Vagina (tissue), 2 donors: ENCODE measurements at places on chromosomes 11 and 22.

- peak; percentile 49 for DNase-seq
Observed at GRCh38 chr11:31796499-31797189, 14.5 kb downstream of the PAX6 start.

- no peak for DNase-seq
Observed at GRCh38 chr22:23219822-23220484, 39.6 kb downstream of the BCR start.

- no peak for DNase-seq
Observed at GRCh38 chr11:123531325-123531724, 101.3 kb downstream of the GRAMD1B start.

GRCh38 chr22:30253205-30253852, 6.8 kb upstream of the LIF start:
- DNase-seq: no peak

- no peak for DNase-seq
Observed at GRCh38 chr11:64919627-64920026, 2.6 kb upstream of the ATG2A start.

GRCh38 chr22:49163258-49163959, 664.3 kb downstream of the BRD1 start:
- no peak for DNase-seq

- DNase-seq: no peak
Observed at GRCh38 chr11:86488553-86488952, 113.9 kb downstream of the CCDC81 start.

DNA sequence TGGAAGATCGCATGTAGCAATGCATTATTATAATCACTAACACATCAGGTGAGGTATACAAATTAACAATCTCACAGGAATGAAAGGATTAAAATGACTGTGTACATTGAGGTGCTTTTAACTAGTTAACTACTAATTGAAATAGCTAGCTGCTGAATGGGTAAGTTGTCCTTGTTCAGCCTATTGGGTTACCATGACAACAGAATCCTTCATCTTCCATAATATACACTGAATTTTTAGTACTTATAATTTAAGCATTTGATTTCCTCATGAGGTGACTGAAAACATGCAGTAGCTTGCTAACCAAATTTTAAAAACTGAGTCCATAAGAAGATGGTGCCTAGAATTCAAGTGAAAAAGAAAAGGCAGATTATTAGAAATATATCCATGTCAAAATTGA, 347.9 kb downstream of the FAT3 start:
- no peak for DNase-seq

- DNase-seq: no peak
Observed at GRCh38 chr11:28984231-28984630, 876.0 kb downstream of the METTL15 start.

GRCh38 chr22:23192558-23192957, 12.2 kb downstream of the BCR start:
- DNase-seq: no peak

GRCh38 chr11:63564056-63564774, 1.0 kb upstream of the PLAAT2 start:
- DNase-seq: no peak

DNA sequence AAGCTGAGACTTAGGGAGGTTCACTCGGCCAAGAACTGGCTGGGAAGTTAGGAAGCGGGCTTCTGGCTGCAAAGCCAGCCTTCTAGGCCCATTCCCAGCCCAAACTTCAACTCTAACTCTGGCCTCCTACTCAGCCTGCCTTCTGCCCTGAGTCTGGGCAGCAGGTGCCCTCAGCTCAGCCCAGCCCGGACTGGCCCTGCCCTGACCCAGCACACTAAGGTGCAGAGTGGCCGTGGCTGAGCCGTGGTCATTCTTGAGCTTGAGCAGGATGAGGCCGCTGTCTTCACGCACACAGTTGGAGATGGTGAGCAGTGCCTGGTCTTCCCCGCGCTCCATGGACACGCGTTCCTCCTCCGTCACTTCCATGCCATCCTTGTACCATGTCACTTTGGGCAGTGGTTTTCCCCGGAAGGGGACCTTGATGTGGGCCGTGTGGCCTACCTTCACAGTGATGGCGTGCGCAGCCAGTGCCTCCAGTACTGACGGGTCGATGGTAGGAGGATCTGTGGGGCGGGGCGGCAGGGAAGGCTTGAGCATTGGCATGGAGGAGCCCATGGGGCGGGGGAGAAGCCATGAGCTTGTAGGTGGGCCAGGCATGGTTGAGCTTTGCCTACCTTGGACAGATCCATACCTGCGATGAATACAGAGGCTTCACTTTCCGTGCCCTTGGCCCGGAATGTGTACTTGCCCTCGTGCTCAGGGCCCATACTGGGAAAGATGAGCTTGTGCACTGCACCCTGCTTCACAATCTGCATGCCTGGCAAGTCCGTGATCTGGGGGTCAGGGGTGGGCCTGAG, 12.1 kb downstream of the IGSF22 start:
- DNase-seq: no peak

- DNase-seq: no peak
Observed at GRCh38 chr11:7635137-7635536, 38.2 kb downstream of the CYB5R2 start.

DNA sequence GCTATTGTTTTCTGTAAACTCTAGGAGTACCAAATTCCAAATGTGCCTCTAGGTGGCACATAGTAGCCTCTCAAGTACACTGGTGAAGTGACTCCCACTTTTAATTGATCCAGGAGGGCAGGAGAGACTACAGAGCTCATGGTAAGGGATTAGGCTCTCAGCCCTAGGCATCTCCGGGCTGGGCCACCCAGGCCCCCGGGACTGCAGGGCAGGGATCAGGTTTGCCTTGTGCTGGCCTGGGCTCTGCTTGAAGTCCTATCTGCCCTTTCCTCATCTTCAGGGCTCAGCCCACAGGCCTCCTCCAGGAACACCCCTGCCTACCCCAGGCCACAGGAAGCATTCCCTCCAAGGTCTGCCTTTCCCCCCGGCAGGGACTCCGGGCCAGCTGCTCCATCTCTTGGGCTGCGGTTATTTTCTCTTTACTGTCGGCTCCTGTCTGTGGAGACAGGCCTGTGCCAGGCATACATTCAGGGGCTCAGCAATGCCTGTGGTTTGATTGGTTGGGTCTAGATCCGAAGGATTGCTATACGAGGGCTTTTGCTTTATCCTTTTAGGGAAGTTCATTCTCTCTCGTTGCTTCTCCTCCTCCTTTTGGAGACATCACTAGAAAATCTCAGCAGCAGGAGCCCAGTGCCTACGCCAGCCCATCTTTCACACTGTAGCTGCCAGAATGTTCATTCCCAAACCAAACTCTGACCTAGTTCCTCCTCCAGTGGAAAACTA, 32.8 kb downstream of the PARVA start:
- no peak for DNase-seq

- no peak for DNase-seq
Observed at GRCh38 chr22:42521228-42521546, 1.6 kb upstream of the RRP7A start.

DNA sequence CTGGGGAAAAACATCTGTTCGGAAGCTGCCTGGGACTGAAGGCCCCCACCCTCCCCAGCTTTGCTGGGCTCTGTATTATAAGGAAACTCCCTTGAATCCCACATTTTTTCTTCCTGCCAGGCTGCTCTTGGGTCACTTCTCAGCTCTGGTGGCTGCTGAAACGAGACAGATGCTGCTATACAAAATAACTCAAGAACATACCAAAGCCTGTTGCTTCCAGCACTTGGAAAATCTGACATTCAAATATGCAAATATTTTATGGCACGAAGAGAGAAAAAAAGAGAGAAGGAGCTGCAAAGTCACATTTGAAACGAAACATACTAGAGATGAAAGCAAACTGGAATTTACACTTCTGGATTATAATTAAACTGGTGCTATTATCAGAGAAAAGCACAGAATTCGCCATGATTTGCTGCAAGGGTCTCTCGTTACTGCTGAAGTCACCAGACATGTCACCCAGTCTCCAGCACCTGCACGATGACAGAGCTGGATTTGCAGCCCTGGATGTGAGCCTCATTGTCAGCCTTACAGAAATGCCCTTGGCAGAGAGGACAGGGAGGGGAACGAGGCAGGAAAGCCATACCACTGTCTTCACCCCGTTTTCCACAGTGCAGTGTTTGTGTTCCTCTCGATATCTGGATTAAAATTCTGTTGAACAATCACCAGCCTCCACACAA, 47.9 kb upstream of the IGSF9B start:
- no peak for DNase-seq

DNA sequence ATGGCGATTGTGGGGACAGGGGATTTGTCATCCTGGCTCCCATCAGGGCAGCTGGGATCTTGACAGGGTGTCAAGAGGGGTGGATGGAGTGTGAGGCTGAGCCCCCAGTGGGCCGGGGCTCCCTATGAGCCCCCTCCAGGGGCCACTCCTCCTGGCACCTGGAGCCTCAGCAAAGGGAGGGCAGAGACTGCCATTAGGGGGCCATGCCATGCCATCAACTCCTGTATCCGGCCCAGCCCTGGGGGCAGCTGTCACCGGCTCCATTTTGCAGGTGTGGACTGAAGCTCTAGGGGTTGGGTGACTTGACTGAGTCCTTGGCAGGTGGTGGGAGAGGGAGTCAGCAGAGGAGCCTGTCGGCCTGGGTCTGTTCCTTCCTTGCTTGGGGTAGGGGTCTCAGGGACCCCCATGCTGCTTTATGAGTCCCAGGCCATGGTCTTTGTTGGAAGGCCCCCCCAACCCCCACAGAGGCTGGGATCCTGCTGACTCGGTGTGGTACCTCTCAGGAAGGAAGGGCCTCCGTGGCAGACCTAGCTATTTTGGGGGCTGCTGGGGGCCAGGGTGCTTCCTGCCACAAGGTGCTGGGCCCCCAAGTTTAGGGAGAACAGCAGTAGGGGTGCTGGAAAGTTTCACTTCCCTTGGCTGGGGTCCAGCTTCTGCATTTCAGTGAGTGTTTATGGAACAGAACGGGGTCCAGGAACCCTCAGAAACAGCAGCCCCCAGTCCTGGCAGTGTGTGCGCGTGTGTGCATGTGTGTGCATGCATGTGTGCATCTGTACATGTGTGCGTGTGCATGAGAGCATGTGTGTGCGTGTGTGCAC, 1.5 kb downstream of the ACY3 start:
- no peak for DNase-seq

DNA sequence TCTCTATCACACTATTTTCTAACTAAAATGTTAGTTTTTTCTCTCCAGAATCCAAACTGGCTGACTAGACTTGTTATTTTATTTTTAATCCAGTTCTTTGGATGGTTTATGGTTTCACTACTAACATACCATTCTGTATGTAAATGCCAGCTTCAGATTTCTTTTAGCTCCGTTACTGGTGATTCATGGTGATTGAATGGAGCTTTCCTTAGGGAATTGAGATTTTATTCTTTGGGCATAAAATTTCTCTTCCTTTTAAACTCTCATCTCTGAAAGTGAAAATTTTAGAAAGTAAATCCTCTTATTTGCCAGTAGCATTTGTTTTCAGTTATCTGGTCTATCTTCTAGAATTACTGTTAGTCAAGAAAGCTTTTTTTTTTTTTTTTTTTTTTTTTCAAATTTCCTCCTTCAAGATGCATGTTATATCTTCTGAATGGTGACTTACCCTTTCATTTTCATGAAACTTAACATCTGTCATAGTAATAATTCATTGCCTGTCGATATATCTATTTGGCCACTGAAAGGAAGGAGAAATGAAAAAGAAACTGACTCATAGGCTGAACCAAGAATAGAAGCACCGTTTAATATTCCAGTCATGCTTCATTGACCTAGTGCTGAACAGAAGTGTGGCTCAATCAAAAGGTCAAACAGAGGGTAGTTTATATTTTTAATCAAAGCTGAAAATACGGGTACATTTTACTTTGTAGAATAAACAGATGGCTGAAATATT, 6.4 kb downstream of the ENDOD1 start:
- no peak for DNase-seq

DNA sequence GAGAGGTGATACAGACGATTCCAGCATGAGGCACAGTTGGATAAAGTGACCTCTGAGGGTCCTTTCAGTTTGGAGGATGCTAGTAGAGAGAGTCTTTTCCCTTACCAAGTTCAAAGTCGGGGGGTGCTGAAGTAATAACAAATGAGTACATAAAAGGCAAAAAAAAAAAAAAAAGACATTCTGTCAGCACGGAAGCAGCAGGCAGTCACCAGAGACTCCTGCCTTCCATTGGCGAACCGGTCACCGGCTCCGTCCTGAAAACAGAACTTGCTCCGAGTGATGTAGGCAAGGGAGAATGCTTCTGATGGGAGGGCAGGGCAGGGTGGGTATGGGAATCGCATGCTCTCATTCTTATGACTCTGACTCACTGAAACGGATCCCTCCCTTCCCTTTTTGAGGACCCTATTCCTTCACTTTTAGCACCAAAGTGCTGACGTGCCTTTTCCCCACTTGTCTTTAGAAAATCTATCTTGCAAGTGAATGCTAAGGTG, 65.9 kb downstream of the PRR5L start:
- no peak for DNase-seq

GRCh38 chr11:43819926-43820325, 60.7 kb upstream of the ALKBH3 start:
- no peak for DNase-seq

- no peak for DNase-seq
Observed at GRCh38 chr11:119306373-119306890, 10.5 kb downstream of the MCAM start.

DNA sequence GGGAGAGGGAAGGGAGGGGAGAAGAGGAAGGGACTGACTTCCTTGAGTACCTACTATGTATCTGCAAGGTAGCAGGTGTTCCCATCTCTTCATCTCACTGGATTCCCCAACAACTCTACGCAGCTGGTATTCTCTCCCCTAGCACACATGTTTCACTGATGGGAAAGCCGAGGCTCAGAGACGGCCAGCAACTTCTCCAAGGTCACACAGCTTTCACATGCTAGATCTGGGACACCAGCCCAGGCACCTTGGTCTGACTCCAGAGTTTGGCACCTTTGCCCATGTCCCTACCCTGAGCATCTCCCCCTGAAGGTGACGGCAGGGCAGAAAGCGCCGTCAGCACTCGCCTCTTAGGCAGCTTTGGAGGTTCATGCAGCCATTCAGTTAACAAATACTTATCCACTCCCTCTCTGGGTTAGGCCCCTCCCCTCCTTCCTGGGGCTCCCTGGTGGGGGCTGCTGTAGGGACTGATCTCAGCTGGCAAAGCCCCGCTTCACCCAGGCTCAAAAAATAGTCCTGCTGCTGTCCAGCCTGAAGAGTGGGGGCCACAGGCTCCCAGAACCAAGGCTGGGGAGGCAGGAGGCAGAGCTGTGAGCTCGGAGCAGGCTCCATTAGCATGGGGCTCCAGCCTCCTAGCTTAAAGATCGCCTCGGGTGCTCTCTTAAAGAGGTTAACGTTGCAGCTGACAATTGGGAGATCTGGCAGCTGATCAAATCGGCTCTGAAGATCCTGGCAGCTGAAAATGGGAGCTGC, 79.4 kb downstream of the IGLL1 start:
- no peak for DNase-seq
